ENCODE measurements at places on chromosomes 3 and 15.

DNA sequence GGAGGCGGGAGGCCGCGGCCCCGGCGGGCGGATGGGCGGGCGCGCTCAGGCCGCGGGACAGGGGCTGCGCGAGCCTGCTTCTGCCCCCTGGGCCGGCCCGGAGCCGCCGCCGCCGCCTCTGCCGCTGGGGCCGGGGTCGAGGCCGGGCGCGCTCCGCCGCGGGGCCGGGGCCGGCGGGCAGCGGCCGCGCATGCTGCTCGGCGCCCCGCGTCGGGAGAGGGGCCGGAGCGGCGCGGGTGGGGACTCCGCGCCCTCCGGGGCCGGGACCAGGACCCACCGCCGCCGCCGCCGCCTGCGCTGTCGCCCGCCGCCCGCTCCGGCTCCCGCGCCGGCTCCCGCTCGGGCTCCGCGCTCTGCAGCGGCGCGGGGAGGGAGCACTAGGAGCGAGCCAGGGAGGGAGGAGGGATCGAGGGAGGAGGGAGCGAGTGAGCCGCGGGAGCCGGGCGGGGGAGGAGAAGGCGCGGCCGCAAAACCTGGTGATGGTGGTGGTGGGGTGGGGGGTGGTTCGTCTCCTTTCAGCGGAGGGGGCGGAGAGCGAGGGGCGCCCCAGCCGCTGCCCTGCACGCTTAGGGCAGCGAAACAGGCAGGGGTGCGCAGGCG is at the start of gene LINGO1:
Gene LINGO1 (minus strand): TSS at position 379 of the 600 bp plus-strand sequence. CDS start 597 bp downstream, outside the sequence.
- peak; percentile 75 for DNase-seq

- no peak for DNase-seq
Observed at GRCh38 chr3:96538186-96538585, 276.2 kb upstream of the EPHA6 start.

- no peak for DNase-seq
Observed at GRCh38 chr3:111603679-111604078, 8.5 kb upstream of the ZBED2 start.

DNA sequence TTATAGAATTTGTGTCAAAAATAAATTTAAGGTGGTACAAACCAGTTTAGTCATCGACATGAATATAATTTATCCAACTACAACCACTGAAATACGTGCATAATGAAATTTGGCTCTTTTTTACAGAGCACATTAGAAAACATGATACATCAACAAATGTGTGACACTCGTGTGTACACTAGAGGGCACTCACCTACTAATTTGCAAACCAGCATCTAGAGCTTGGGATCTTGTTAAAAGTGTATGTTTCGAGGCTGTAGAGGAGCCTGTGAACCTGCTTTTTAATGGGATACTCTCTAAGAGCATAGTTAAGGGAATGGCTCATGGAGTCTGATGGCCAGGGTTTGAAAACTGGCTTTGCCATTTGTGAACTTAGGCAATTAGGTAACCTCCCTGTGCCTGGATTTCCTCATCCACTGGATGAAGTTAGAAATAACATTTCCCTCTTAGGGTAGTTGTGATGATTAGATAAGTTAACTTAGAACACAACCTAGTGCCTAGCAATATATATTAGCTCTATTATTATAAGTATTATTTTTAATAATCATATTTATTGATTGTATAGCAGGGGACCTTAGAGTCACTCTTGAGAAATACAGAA is 8.8 kb upstream of the CPOX start:
- DNase-seq = peak; percentile 66

GRCh38 chr3:10808130-10808735 is 7.8 kb upstream of the SLC6A11 start:
- no peak for DNase-seq

DNA sequence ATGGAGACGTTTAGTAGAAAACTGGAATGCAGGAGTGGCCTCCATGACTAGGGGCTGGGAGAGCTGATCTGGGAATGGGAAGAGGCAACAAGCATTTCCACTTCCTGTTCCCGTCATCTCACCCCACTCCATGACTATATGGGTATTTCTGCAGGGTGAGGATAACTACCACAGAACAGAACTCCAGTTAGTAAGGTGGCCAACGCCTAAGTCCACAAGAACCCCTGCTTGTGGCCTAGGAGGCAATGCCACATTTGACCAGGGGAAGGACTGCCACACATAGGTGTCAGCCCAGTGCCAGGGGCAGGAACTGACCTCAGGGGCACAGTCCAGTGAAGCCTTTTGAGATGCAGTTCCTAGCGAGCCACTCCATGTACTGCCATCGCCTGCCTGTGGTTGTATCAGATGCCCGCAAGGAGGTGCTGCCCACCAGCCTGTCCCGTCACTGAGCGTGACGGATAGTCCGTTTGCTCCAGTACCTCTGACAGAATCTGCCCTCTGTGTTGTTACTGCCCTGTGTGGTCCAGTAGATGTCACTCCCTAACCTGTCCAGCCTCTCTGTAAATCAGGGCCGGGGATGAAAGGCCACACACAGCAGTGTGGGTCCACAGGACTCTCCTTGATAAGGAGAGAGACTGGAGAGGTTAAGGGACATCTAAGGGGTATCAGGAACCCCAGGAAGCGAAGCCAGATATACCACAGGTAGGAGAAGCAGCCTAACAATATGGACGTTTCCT is 3.5 kb upstream of the MTFMT start:
- peak; percentile 75 for DNase-seq

DNA sequence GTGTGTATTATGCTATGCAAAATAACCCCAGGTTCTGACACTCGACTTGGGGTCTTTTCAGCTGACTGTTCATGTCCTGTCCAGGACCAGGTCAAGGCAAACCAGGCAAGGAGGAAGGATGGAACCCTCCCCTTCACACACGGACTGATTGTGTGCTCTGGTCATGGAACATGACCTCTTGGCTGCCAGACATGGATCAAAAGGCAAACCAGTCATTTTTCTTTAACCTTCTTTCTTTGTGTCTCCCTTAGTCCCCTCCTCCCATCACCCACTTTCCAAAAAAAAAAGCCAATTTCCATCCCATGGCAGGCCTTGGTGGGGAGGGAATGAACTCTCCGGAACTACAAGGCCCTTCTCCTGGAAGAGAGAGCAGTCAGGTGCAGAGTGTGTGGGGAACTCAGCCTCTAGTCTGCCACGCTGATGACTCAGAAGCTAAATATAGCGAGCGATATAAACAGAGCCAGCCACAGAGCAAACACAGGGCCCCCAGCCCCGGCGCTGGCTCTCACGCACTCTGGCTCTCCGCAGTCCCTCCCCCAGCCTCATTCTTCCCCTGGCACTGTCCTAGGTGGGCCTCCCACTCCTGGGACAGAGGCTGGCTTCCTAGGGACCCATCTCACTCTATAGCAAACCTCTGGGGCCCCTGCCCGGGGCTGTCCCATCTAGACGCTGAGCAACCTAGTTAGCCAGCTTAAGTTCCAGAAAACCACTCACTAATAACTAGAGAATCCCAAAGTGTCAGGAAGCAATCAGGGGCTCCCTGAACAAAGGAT is 10.0 kb downstream of the BMF start:
- peak; percentile 76 for DNase-seq

- no peak for DNase-seq
Observed at GRCh38 chr3:154431043-154431442, 1.1 kb upstream of the GPR149 start.

GRCh38 chr3:123005291-123005690 is 22.3 kb downstream of the SEMA5B start:
- no peak for DNase-seq

GRCh38 chr3:121462565-121462964 is 83.2 kb downstream of the POLQ start:
- no peak for DNase-seq

DNA sequence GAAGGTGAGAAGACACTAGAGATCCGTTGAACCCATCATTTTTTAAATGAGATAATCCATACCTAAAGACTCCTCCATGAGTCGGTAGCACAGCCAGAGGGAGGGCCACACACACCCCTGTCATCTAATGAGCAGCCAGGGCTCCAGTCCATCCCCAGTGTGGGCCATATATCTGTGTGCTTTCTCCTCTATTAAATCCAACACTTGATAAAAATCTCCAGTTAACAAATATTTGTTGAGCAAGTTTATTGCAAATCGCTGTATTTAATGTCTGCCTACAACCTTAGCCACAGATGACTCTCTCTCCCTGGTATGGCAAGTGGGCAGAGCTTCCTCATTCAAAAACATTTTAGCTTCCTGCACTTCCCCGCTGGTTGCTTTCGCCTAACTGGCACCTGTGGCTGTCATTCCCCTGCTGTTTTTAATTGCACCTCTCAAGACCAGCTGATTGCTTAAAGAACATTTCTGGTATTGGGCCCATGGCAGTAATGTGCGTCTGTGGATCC is 82.8 kb downstream of the SMAD3 start:
- DNase-seq = no peak

DNA sequence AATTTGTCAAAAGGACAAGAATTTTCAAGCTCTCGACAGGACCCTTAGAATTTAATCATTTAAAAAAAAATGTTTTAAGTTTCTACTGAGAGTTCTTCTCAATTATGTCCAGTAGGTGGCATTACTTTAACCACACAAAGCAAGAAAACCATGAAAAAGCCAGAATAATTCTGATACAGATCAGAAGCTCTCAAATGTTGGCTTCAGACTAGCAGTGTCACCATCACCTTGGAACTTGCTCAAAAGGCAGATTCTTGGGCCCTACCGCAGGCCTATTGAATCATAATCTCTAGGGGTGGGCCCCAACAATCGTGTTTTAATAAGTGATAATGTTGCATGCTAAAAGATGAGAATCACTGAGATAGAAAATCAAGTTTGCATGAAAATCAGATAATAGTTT is 99.5 kb upstream of the KCNMB2 start:
- peak; percentile 35 for DNase-seq

GRCh38 chr3:108391917-108392593 is 95.7 kb downstream of the HHLA2 start:
- DNase-seq = no peak

DNA sequence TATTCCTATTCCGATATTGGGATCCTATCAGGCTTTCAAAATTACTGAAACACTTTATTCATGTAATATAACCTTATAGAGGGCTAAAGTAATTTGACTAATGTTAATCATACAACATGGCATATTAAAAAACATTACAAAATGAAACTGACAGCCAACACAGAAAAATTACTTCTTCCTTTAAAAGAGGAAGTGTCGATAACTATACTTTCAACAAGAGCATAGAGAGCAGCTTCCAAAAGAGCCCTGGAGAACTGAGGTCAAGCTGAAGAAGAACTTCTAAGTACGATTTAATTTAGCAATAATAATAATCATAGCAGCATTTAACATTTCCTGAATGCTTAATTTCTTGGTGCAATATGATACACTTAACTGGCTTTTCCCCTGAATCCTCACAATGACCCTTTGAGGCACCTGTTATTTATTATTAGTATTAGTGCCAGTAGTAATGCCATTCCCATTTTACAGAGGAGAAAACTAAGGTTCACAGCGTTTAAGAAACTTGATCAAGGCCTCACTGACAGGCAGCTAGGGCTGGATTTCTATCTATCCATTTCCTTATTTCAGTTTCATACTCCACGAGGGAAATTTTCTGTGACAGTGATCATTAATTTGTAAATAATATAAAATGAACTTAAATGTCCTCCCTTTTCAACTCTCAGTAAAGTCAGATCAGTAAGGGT is 181.6 kb downstream of the CFAP20DC start:
- DNase-seq = no peak

- DNase-seq = no peak
Observed at GRCh38 chr15:68354923-68355322, 77.0 kb downstream of the ITGA11 start.

GRCh38 chr3:40745381-40746106 is 220.8 kb downstream of the ZNF621 start:
- DNase-seq = no peak

DNA sequence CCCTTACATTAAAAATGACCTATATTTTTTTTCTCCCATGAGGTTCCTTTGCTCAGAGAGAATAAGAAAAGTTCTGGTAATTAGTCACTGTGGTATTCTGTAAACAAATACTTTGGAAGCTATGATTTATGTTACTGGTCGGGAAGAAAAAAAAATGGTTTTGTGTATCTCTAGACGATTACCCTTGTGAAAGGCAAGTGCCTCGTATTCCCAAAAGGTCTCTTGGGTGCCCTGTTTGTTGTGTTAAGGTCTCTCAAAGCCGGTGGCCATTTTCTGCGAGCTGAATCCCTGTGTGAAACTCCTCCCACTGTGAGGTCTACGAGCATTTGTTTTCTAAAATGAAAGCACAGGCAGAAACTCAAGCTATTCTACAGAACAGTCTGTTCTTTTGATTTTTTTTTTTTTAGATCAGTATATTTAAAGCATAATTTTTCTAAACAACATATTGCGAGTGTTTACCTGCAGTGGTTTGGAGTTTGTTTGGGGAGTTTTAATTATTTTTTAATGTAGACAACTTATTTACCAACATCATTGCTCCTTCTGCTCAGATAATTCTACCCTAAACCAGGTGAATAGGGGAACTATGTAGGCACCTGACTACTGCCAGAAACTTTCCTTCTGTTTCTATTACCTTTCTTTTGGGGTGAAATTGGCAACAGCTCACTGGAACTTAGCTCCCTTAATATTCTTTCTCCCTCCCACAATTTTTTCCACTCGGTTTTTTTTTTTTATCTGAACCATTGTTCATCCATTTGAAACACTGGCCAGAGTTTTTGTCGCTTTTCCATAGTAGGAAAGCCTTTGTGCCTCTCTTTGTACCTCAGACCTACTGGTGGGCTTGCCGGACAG is 44.0 kb downstream of the ZBTB38 start:
- DNase-seq = peak; percentile 75

DNA sequence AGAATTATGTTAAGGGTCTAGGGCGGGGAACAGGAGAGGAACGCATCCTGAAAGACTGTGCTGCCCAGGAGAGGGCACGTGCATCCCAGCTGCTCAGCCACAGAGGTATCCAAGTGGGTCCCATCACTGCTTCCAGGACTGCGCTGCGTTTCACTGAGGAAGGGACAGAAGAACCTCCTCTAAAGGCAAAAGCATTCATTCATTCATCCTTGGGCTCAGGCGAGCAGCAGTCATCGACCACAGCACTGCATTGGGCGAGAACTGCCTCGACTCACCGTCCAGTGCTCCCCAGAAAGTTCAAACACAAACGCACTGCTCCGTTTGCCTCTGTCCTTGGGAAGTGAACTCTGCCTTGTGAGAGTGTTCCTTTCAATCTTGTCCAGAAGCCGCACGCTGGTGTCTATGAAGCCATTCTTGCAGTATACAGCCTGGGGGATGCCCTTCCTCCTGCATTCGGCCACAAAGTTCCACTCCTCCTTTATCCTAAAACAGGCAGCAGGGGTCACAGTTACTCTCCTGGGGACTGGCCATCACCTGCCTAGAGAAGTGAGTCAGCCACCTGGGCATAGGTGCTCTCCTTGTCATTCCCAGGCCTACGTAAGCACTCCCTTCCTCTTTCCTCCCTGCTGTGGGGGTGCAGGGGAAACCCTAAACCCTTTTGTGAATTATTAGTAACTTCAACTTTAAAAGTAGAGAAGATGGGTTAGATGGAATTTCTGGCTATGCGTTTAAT is 21.2 kb downstream of the LRRC2 start:
- no peak for DNase-seq

DNA sequence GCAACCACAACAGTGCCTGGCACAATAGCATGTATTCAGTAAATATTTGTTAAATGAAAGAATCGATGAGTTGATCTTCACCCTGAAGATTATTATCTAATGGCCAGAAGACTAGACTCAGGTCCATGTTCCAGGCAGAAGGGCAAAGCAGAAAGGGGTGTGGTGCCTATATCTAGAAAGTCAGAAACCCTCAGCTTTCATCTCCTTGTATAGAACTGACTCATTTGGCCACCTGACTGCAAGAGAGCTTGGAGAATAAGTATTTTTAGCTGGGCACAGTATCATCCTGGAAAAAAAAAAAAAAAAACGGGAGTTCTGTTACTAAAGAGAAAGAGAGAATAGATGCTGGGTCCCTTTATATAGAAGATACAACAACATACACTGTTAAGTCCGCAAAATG is 69.7 kb upstream of the SPRED1 start:
- no peak for DNase-seq

GRCh38 chr3:194130807-194131589 is 5.0 kb upstream of the HES1 start:
- DNase-seq = no peak
